Substantia nigra (tissue), 51 donors: ENCODE measurements at places on chromosomes 16 and 17.

DNA sequence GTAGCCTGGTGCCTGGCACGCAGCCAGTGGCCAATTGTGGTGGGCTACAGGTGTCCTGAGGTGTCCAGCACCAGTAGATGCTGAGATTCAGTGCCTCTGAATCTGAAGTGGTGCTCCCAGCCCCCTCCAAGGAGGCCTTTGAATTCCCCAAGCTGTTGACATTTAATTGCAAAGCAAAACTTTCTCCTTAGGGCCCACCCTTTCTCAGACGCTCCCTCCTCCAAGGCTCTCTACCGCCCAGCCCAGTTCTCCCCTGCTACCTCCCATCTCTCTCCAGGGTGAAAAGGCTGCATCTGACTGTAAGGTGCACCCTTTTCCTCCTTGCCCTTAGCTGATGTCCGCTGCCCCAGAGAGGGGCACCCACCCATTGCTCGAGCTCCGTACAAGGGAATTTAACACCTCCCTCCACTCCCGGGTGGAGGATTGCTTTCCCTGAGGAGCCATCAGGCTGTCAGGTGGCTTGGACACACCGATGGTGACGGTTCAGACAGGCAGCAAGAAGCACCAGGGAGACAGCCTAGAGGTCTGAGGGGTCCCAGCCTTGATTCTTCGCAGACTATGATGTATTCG is 1.7 kb downstream of the BEAN1 start:
- DNase-seq, result no peak

DNA sequence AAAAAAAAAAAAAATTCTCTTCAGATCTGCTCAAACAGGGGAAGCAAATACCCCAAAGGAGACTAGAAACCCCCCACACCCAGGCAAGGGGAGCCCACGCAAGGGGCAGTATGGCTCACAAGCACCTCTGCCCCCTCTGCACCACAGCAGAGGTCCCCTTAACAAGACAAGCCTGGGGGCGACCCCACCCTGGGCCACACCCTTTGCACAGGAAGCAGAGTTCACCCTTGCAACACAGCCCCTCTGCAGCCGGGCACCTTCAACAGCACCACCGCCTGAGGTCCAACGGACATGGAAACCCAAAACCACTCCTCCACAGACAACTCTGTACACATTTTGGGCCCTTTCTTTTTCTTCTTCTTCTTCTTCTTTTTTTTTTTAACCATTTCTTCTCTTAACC is 12.8 kb downstream of the AXIN1 start:
- no peak for DNase-seq

GRCh38 chr17:65072660-65073071 is 16.1 kb upstream of the GNA13 start:
- DNase-seq, result no peak

- peak; percentile 43 for DNase-seq
Measured at GRCh38 chr17:78112518-78113471, 15.8 kb downstream of the TMC6 start.

- DNase-seq, result no peak
Measured at GRCh38 chr17:76481071-76481655, 13.8 kb downstream of the AANAT start.
